HS-27A (cell line): ENCODE measurements at places on chromosomes 3 and 15.

DNA sequence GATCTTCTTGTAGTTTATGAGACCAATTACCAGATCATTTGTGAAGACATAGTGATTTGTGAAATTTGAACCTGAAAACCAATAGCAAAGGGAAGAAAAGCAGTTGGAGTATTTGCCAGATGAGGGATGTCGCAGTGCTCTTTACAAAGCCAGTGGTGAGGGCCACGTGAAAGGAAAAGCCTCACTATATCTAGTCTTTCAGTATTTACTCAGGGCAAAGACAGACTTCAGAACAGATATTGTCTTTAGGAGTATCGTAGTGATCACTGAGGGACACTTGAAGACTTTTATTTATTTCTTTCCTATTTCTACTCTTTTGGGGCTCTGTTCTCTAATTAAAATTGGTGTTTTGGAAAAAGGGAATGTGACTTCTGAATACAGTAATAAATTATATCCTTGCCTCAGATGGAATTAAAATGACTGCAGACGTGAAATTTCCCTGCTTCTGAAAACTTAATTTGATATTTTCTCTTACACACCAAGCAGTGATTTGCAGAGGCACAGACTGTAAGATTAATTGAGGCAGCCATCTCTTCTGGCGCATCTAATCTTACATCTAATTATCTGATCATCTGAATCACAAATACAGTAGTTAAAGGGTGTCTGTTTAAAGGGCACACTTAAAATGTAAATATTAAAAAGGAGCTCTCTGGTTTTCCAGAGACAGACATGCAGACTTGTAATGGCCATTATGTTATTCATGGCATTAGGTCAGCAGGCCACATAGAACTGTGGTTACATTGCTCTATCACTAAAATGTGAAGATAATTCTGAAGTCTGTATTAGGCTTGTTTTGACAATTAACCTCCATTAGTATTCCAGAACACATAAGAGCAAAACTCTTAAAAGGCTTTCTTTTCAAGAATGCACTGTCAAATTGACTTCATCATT, 193.0 kb upstream of the GOLIM4 start:
- DNase-seq, result no peak

- DNase-seq, result no peak
Observed at GRCh38 chr3:154971771-154972326, 108.3 kb upstream of the MME start.

GRCh38 chr3:113151461-113152031, 59.8 kb upstream of the BOC start:
- DNase-seq, result no peak

DNA sequence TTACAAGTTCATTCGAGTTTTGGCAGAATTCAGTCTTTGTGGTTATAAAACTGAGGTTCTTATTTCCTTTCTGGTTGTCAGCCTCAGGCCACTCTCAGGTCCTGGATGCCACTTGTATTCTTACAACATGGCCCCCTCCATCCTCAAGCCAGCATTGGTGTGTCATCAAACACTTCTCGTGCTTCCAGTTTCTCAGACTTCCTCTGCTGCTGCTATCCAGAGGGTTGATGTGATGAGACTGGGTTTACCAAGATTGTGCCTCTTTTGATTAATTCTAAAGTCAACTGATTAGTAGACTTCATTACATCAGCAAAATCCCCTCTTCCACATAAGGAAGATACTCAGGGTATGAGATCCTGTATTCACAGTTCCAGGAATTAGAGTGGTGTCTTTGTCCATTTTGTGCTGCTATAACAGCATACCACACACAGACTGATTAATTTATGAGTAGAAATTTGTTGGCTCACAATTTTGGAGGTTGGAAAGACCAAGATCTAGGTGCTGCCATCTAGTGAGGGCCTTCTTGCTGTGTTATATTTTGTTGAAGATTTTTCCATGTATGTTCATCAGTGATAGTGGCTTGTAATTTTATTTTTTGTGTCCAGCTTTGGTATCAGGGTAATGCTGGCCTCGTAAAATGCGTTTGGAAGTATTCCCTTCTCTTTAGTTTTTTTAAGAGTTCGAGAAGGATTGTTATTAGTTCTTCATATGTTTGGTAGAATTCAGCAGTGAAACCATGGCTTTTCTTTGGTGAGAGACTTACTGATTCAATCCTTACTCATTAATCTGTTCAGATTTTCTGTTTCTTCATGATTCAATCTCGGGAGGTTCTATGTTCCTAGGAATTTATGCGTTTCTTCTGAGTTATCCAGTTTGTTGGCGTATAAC, 11.1 kb downstream of the LRCH3 start:
- DNase-seq, result no peak

DNA sequence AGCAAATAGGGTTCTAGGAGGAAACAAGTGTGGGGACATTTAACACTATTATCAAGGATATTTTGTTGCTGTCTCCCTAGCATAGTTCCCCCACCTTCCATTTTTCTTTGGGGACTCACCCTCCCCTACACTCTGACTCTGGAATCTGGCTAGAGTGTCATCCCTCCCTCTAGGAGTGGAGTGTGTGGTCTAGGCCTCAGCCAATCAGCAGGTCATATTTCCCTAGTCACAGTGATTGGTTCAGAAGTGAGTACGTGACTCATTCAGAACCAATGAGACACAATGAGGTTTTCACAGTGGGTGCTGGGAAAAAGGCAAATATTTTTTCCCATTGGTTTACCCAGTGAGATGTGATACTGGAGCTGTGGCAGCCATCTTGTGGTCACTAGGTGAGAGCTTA, 234.4 kb downstream of the SHQ1 start:
- DNase-seq, result no peak

DNA sequence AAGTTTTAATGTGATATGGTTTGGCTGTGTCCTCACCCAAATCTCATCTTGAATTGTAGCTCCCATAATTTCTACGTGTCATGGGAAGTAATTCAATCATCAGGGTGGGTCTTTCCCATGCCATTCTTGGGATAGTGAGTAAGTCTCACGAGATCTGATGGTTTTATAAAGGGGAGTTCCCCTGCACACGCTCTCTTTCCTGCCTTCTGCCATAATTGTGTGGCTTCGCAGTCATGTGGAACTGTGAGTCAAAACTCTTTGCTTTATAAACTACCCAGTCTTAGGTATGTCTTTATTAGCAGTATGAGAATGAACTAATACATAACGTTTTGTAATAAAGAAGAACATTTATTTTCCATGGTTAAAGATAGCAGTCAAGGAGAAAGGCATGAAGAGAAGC, 39.2 kb upstream of the GOLIM4 start:
- no peak for DNase-seq

GRCh38 chr15:69760890-69761568, 308.4 kb downstream of the RPLP1 start:
- peak; percentile 97 for DNase-seq

DNA sequence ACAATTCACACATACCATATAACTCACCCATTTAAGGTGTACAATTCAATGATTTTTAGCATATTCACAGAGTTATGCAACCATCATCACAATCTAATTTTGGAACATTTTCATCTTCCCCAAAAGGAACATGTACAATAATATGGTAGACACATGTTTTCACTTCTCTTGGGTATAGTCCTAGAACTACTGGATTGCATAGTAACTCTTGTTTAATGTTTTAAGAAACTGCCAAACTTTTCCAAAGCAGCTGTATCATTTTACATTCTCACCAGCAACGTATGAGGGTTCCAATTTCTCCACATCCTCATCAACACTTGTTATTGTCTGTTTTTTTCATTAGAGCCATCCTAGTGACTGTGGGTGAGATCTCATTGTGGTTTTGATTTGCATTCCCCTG, 14.3 kb downstream of the BNC1 start:
- DNase-seq, result no peak

GRCh38 chr15:84001655-84002054, 233.9 kb upstream of the GOLGA6L4 start:
- DNase-seq, result no peak

DNA sequence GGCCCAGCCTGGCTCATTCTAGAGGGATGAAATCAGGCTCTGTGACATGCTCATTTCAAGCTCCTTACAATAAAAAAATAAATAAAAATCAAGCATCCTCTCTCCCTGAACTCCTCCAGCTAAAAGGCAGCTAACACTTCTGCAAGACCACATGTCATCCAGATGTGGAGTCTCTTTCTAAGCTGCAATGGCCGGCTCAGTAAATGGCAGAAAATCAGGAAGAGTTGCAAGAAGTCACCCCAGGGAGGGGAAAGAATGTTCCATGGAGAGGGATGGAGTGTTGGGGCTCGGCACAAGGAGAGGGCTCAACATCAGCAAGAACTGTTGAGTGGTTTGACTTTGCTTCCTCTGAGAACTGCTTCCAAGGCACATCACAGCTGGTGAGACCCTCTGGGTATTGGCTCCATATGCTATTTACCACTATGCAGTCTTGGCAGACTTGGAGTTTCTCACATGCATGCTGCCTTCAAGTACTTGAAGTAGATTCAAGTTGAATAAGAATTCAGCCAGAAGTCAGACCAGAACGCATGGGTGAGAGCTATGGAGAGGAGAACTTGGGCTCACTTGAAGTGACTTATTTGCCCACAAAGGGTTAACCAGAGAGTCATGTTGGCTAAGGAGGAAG, 689.0 kb downstream of the NTRK3 start:
- no peak for DNase-seq

DNA sequence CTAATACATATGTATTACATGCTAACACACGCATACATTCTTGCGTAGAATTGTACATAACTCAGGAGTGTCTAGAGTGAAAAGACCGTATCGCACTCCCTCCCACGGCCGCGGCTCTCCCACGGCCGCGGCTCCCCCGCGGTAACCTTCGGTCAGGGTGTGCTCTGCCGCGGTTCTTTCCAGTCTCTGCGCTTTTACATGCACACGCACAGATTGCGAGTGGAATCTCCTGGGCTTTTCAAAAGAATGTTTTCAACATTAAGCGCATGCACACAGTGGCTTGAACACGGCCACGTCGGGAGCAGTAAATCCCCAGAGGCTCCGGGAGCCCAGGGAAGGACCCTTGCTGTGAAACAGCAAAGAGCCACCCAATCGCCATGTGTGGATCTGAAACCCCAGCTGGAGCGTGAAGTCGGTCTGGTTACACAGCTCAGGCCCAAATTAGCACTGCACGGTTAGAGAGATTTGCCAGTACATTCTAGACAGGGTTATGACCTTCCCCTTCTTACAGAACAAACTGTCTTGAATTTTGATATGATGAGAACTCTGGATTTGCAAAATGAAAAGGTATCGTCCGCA, 805 bp upstream of the RGMA start:
- DNase-seq, result no peak

DNA sequence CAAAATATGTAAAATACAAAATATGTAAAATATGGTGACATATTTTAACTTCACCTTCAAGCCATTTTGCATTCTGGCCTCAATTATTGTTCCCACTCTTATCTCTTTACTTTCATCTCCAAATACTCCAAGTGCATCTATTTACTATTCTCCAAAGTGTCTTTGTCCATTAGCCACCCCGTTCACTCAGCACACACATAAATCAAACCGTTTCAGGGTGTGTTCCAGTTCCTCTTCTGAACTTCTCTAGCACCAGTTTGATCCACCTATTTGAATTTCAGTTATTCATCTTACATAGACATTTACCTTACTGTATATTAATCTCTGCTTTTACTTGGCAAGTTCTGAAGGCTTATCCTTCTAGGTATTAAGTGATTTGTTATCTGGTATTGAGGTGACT, 45.1 kb downstream of the SGO1 start:
- DNase-seq, result no peak
